ENCODE measurements at places on chromosomes 11 and 22. TPM values are rescaled to one million over a fixed set of nuclear protein-coding genes. Genes with fewer than 3 reads are reported as not detected.

RGL4 gene
- total RNA-seq: 0.21 TPM

MB gene
- 11,872 TPM for total RNA-seq

NRXN2 gene
- 0.83 TPM for total RNA-seq

BTG4 gene
- not detected for total RNA-seq

APOA4 gene
- total RNA-seq: not detected

STK33 gene
- 25.3 TPM for total RNA-seq

HEPHL1 gene
- not detected for total RNA-seq

SEPTIN3 gene
- total RNA-seq: not detected

GAL3ST1 gene
- not detected for total RNA-seq

ASPHD2 gene
- 0.14 TPM for total RNA-seq

OR10A2 gene
- total RNA-seq: not detected

- H3K27ac ChIP-seq: no peak overlapping the region
- H3K4me3 ChIP-seq: no peak overlapping the region
- H3K4me1 ChIP-seq: no peaks in the 10 kb centered on the region
- H3K27me3 ChIP-seq: peaks cover 6% of the 10 kb centered on the region
- H3K36me3 ChIP-seq: no peaks in the 10 kb centered on the region
Observed at GRCh38 chr11:130208241-130209127, 48.9 kb downstream of the ST14 start.

DNA sequence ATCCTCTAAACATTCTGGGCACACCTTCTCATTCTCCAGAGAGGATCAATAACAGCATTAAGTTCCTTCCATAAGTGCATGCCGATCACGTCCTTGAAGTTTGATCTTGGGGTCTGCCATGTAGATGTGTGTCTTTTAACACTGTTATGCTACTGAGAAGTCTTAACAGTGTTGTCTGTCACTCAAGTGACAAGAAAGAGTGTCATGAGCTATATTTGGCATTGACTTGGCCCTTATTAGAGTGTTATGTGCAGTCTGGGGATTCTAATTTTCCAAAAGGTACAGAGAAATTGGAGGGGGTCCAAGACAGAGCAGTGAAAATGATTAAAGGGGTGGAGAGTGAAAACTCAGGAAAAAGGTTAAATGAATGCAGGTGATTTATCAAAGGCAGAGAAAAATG is 107.1 kb upstream of the OPCML start:
- H3K36me3 ChIP-seq: no peaks in the 10 kb centered on the region
- no peak overlapping the region for H3K4me3 ChIP-seq
- H3K27me3 ChIP-seq: no peaks in the 10 kb centered on the region

- no peak overlapping the region for H3K4me3 ChIP-seq
- no peaks in the 10 kb centered on the region for H3K4me1 ChIP-seq
- H3K27me3 ChIP-seq: no peaks in the 10 kb centered on the region
- no peaks in the 10 kb centered on the region for H3K36me3 ChIP-seq
- DNase-seq: no peak
Observed at GRCh38 chr11:115242982-115243381, 261.2 kb downstream of the CADM1 start.

GRCh38 chr11:87392665-87393064 is 354.9 kb downstream of the TMEM135 start:
- no peak for DNase-seq
- no peaks in the 10 kb centered on the region for H3K36me3 ChIP-seq

DNA sequence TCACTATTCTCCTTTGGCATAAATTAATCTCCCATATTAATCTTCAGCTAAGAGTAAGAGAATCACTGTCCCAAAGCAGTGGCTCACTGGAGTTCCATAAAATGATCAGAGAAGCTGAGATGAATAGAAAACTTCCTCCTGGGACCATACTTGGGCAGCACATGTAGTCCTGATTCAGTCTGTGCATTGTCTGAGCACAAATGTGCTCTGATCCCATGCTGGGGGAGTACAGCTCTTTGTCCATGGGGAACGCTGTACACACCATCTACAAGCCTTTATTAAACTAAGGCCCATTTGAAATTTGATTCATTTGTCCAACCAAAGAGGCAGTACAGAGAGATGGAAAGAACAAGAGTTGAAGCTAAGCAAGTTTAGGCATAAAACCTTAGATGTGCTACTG is 147.4 kb upstream of the PGR start:
- H3K4me3 ChIP-seq: no peak overlapping the region
- H3K36me3 ChIP-seq: no peaks in the 10 kb centered on the region

GRCh38 chr11:102111011-102111786 is 952 bp downstream of the YAP1 start:
- H3K4me1 ChIP-seq: peaks cover 4% of the 10 kb centered on the region
- H3K36me3 ChIP-seq: peaks cover 19% of the 10 kb centered on the region
- peak overlapping the region; percentile 82 for H3K4me3 ChIP-seq
- peak overlapping the region; percentile 96 for H3K27ac ChIP-seq
- no peaks in the 10 kb centered on the region for H3K27me3 ChIP-seq

- no peak overlapping the region for H3K27ac ChIP-seq
- peaks cover 69% of the 10 kb centered on the region for H3K36me3 ChIP-seq
- H3K27me3 ChIP-seq: no peaks in the 10 kb centered on the region
- no peak overlapping the region for H3K4me3 ChIP-seq
Observed at GRCh38 chr11:93737904-93738612, 3.2 kb downstream of the TAF1D start.

DNA sequence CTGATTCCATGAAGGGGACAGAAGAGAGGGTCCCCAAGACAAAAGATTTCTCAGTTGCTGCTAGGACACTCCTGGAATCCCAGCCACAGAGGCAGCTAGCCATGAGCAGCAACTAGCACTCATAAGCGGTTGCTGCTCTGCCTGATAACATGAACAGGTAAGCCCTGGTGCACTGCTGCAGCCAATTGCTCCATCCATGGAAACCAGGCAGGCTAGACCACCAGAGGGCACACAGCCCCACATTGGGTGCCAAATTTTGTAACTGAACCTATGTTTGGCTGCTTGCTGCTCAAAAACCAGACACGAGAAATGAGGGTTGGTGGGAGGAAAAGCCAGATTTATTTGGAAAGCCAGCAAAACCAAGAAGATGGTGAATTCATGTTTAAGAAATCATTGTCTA is 21.9 kb upstream of the QSER1 start:
- H3K27ac ChIP-seq: no peak overlapping the region
- H3K27me3 ChIP-seq: no peaks in the 10 kb centered on the region
- no peaks in the 10 kb centered on the region for H3K36me3 ChIP-seq

DNA sequence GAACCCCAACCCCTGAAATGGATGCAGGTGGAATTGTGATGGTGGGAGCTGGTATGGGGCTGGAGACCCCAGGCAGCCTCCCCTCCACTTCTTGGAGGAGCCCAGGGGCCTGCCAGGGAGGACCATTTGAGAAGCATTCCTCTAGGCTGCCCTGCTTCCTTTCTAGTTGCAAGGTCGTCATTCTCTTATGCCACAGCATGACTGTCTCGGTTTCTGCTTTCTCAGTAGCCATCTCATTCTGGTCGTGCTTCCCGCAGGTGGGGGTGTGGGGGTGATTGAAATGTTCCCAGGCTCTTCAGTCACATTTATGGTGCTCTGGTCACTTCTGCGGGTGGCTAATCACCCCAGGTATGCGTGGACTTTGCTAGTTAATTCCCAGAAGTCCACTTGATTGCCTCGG is 223.7 kb upstream of the TBCEL start:
- no peak overlapping the region for H3K4me3 ChIP-seq
- no peaks in the 10 kb centered on the region for H3K36me3 ChIP-seq
- H3K27ac ChIP-seq: no peak overlapping the region

GRCh38 chr11:96538104-96538503 is 148.3 kb downstream of the JRKL start:
- no peaks in the 10 kb centered on the region for H3K4me1 ChIP-seq
- DNase-seq: no peak
- no peak overlapping the region for H3K4me3 ChIP-seq

- H3K4me1 ChIP-seq: peaks cover 33% of the 10 kb centered on the region
- peak; percentile 73 for DNase-seq
- peak overlapping the region; percentile 95 for H3K27ac ChIP-seq
- peak overlapping the region; percentile 24 for H3K4me3 ChIP-seq
Observed at GRCh38 chr11:2303627-2304505, 2.1 kb downstream of the TSPAN32 start.

GRCh38 chr11:33039274-33040032 is at the start of gene TCP11L1:
Gene TCP11L1, plus strand, starts transcription at chr11:33039572. Its CDS starts 4,202 bp downstream, at chr11:33043774.
- H3K4me1 ChIP-seq: peaks cover 8% of the 10 kb centered on the region
- H3K4me3 ChIP-seq: peak within 1 kb of the TSS; percentile 70
- H3K27me3 ChIP-seq: no peaks in the 10 kb centered on the region
- DNase-seq: peak; percentile 94
- peaks cover 2% of the 10 kb centered on the region for H3K36me3 ChIP-seq

DNA sequence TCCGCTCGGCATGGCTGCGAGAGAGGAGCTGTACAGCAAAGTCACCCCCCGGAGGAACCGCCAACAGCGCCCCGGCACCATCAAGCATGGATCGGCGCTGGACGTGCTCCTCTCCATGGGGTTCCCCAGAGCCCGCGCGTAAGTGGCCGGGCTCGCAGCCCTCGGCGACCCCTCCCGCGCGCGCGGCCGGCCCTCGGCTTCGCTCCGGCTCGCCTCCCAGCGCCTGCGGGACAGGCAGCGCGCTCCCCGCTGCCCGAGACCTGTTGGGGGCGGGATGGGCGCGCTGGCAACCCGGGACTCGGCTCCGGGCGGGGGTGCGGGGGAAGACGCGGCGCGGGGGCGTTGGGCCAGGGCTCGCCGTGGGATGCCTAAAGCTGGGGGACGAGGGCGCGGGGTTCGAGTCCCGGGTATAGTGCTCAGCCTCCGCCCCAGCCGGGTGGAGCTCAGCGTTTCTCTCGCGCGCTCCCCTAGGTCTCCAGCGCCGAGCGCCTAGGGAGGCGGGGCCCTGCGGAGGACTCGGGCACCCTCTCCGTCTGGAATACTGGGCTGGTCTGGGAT is 630 bp downstream of the UBASH3B start:
- peak overlapping the region; percentile 90 for H3K27ac ChIP-seq
- H3K27me3 ChIP-seq: no peaks in the 10 kb centered on the region
- H3K4me3 ChIP-seq: peak overlapping the region; percentile 59
- no peaks in the 10 kb centered on the region for H3K36me3 ChIP-seq
- peaks cover 13% of the 10 kb centered on the region for H3K4me1 ChIP-seq
- peak; percentile 52 for DNase-seq

Measured in heart left ventricle (tissue), 16 donors.